ENCODE measurements at places on chromosomes 11 and 22.

DNA sequence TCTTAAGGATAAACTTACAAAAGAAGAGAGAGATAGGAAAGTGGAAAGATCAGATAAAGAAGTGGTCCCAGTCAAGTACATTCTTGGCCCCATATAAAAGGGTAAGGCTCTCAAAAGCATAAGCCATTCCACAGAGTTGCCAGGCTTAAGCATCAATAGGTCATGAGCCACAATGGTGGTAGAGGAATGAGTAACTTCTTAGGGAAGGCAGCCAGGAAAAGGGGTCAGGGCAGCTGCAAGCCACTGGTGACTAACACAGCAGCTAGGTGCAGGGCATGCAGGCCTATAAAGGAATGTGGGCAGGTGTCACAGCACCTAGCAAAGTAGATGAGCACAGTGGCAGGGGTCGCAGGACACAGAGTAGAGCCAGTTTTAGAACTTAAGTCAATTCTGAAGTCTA, 302.6 kb upstream of the FAT3 start:
- no peak for DNase-seq

DNA sequence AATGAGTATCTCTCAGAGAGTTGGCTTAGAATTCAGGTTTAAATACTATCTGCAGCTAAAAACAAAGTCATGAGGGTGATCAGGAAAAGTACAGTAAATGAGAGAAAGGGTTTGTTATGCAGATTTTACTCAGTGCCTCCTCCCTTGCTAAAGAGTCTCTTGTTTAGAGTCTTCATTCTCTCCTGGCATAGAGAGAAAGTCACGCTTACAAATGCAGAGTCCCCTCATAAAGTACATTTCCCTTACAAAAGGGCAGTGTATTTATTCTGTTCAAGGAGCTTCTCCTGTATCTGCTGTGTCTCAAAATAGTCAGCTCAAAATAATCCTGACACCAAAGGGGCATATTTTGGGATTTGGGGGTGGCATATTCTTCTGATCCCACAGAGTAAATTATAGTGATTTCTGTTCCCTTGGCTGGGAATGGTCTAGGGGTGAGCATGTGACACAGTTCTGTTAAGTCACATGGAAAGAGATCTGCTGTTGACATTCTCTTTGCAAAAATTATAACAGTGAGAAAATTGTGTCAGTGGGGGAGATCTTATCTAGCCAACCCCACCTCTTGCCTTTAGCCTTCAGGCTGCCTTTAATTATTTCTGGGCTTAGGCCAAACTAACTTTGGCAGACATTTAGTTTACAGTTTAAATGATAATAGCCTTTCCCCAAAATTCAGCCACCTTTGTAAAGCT, 102.9 kb downstream of the MTNR1B start:
- DNase-seq: no peak

DNA sequence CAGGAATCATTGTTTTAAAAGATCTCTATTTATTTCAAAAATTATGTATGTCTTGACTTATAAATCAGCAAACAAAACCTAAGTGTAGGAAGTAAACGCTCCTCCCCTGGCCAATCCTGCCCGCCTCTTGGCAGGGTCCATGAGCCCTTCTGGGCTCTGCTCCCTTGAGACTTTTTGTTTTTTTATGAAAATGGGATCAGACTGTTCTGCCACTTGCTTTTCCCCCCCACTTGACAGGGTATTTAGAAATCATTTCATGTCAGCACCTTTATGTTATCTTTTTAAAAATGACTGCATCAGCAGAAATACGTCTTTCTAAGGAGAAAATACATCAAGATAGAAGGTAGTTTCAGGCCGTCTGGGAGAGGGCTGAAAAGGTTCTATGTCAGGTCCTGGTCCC, 35.6 kb downstream of the FBLN1 start:
- no peak for DNase-seq

DNA sequence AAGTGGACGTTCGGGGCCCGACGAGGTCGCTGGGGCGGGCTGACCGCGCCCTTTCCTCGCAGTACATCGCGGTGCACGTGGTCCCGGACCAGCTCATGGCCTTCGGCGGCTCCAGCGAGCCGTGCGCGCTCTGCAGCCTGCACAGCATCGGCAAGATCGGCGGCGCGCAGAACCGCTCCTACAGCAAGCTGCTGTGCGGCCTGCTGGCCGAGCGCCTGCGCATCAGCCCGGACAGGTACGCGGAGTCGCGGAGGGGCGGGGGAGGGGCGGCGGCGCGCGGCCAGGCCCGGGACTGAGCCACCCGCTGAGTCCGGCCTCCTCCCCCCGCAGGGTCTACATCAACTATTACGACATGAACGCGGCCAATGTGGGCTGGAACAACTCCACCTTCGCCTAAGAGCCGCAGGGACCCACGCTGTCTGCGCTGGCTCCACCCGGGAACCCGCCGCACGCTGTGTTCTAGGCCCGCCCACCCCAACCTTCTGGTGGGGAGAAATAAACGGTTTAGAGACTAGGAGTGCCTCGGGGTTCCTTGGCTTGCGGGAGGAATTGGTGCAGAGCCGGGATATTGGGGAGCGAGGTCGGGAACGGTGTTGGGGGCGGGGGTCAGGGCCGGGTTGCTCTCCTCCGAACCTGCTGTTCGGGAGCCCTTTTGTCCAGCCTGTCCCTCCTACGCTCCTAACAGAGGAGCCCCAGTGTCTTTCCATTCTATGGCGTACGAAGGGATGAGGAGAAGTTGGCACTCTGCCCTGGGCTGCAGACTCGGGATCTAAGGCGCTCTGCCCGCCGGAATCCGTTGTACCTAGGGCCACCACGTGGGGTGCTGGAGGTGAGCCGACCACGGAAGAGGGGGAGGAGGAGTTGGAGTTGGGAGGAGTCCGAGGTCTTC, 771 bp downstream of the MIF start:
- DNase-seq: peak; percentile 45

DNA sequence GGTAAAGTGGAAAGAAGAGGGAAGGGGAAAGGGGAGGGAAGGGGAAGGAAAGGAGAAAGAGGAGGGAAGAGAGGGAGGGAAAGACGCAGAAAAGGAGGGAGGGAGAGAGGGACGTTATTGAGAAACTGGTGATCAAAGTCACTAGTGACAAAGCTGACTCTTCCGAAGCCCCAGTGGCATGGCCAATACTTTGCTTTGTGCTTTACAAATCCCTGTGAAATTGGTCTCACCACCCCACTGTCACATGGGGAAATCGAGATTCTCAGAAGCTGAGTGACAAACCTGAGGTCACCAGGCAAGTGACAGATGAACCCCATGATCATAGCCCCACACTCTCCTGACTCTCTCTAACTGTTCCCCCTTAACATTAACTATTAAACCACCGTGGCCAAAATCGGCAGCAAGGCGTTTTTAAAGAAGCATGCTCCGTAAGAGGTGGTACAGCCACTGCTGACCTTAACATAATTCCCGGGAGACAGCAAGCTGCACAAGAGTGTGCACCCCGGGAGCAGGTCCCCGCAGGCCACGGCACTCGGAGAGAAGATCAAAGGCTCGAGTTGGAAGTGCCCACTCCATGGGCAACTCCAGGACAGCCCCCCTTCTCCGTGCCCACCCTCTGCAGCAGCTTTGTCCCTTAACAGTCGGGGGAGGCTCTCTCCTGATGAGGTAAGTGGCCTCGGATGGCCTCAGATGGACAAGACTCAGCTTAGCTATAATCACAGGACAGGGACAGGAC, 34.8 kb downstream of the CELSR1 start:
- DNase-seq: no peak

- no peak for DNase-seq
Observed at GRCh38 chr11:102849311-102849710, 5.9 kb upstream of the MMP3 start.

Data from CD4-positive, alpha-beta T cell (primary cell).